Colonic mucosa (tissue), 4 donors: ENCODE measurements at places on chromosomes 4 and X. TPM values are rescaled to one million over a fixed set of nuclear protein-coding genes. Genes with fewer than 3 reads are reported as not detected.
A peak's percentile ranks its signal among the peaks of the same experiment; 100 is the strongest.

DNA sequence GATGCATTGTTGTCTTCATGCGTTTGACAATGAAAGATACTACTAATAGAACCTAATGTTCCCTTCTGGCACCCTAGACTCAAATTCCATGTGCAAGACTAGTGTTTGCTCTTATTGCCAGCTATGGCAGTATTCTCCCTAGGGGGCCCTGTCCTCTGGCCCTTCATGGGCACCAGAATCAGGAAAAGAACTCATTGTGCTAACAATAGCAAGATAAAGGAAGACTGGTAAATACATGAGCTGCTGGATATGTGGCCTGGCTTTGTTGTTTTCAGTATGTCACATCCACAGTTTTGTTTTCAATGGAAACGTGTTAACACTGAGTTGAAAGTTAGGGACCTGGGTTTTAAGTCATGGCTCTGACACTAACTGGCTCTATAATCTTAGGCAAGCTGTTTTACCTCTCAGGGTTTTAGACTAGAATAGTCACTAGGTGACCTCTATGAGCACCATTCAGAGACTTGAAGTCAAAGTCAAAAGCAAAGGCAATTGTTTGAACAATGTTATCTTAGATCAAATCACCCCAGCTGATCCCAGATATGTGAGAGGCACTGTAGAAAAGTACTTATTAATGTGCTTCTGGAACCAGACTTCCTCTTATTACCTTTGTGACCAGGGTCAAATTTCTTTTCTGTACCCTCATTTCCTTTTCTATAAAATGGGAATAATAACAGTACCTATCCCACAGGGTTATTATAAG is 253.7 kb upstream of the DIAPH2 start:
- no peak overlapping the region for H3K4me3 ChIP-seq
- H3K27me3 ChIP-seq = no peaks in the 10 kb centered on the region
- H3K27ac ChIP-seq = no peak overlapping the region
- no peaks in the 10 kb centered on the region for H3K36me3 ChIP-seq
- H3K4me1 ChIP-seq = no peaks in the 10 kb centered on the region

DNA sequence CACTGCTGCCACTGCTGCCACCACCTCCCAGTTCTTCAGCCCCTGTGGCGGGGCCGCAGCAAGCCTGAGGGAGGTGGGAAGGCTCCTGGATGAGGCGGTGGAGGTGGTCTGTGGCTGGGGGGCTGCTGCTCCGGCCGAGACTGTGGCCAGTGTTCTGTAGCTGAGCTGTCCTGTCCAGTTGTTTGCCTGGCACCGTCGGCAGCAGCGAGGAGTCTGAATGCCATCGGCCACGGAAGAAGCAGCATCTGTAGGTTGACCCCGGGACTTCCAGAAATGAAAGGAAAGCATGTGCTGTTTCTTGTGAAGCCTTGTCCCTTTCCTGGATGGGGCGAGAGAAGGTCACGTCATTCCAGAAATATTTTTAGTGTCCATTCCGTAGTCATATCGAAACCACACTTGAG is 3.3 kb downstream of the C4orf54 start:
- H3K27ac ChIP-seq = no peak overlapping the region
- H3K27me3 ChIP-seq = no peaks in the 10 kb centered on the region
- no peaks in the 10 kb centered on the region for H3K36me3 ChIP-seq

Gene UGT8
- 42.8 TPM for total RNA-seq

Gene NHS
- 4.3 TPM for total RNA-seq

DNA sequence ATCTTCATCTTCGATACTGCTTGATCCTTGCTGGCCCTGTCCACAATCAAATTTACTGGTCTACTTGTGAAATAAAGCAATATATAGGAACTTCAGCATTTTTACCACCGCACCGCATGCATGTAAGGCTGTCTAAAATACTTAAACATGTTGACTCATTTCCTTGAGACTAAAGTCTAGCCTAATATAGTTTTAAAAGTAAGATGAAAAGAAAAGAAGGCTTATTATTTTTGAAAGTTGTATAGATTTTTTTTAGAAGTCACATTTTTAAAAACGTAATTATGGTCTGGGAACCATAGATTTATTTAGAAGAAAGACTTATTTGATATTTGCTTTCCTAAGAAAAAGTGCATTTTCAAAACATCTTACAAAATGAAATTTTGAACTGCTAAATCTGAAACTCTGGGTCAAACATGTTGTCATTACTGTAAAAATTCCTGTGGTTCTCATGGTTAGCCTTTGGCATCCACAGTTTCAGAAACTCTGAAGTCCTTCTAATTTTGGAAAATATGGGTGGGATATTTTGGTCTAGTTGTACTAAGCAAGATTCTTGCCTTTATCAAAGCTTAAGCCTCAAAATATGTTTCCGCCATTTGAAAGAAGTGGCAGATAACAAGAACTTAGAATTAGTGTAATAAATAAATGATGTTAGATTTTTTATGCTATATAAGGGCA is 423.5 kb upstream of the CTSO start:
- no peak overlapping the region for H3K4me3 ChIP-seq
- no peaks in the 10 kb centered on the region for H3K27me3 ChIP-seq
- H3K36me3 ChIP-seq = no peaks in the 10 kb centered on the region
- H3K27ac ChIP-seq = no peak overlapping the region
- H3K4me1 ChIP-seq = no peaks in the 10 kb centered on the region
- DNase-seq = no peak

Gene COL25A1
- total RNA-seq = 0.29 TPM

- no peaks in the 10 kb centered on the region for H3K36me3 ChIP-seq
- no peaks in the 10 kb centered on the region for H3K4me1 ChIP-seq
- H3K27ac ChIP-seq = no peak overlapping the region
- no peak for DNase-seq
Measured at GRCh38 chr4:176359590-176359989, 39.8 kb downstream of the SPCS3 start.

Gene NALF2
- 0.66 TPM for total RNA-seq

Gene UCHL1
- total RNA-seq = 3.4 TPM

- no peaks in the 10 kb centered on the region for H3K36me3 ChIP-seq
- H3K27me3 ChIP-seq = no peaks in the 10 kb centered on the region
- no peak for DNase-seq
- H3K4me3 ChIP-seq = no peak overlapping the region
Measured at GRCh38 chrX:97524997-97525396, 641.3 kb downstream of the RPA4 start.

Gene RENBP
- 5.0 TPM for total RNA-seq

- peak; percentile 36 for DNase-seq
- no peaks in the 10 kb centered on the region for H3K4me1 ChIP-seq
- H3K27ac ChIP-seq = no peak overlapping the region
- no peak overlapping the region for H3K4me3 ChIP-seq
Measured at GRCh38 chr4:86043755-86044592, 315.9 kb downstream of the MAPK10 start.

Gene CDKL2
- total RNA-seq = 1.1 TPM

Gene CFAP99
- total RNA-seq = 0.49 TPM

DNA sequence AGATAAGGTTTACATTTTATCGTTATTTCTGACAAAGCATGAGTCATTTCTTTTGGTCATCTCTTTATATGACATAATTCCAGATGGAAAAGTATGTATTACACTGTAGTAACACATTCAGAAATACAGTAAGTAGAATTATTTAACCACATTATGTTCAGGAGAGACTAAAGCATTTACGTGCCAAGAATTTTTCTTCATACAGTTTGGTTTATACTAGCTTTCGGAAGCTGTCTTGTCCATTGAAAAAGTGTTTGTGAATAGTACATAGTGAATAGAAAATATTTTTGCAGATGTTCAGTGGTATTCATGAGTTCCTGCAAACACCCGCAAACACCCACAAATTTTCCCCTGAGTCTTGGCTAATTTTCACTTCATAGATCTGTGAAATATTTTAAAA is 1033.0 kb upstream of the INTU start:
- H3K4me3 ChIP-seq = no peak overlapping the region
- no peaks in the 10 kb centered on the region for H3K4me1 ChIP-seq
- no peak for DNase-seq
- no peaks in the 10 kb centered on the region for H3K27me3 ChIP-seq
- H3K27ac ChIP-seq = no peak overlapping the region

GRCh38 chrX:7647831-7648230 is 195.1 kb upstream of the VCX start:
- H3K4me3 ChIP-seq = no peak overlapping the region
- H3K27ac ChIP-seq = no peak overlapping the region
- no peaks in the 10 kb centered on the region for H3K4me1 ChIP-seq

DNA sequence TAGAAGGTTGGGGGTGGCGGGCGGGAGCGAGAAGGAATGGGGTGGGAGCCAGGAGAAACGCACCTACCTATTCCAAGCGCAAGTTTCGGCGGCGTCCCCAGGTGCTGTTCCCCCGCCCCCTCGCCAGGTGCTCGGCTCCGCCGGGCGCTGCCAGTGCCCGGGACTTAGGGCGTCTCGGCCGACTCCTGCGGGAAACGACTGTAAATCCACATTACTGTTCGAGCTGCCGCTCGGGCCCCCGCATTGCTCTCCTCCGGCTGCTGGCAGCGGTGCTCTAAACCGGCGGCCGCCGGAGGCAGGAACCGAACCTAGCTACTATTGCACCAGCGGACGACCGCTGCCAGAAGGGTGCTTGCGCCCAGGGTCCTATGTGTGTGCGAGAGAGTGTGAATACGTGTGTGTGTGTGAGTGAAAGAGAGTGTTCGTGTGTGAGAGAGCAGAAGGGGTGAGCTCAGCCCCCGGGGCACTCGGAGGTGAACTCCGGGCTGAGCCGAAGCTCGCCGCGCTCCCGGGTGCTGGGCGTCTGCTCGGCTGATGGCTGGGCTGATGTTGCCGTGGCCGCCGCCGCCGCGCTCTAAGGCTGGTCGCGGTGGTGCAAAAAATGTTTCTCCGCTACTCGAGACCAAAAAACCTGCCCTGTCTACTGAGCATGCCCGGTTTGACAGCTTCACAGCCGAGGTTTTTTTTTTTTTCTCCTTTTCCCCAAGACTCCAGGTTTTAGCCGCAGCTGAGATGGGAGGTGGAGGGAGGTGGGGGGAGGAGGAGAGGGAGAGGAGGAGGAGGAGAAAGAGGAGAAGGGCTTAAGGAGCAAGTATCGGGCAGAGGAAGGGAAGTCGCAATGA is 115.7 kb upstream of the TEX13C start:
- DNase-seq = no peak
- H3K4me1 ChIP-seq = no peaks in the 10 kb centered on the region
- no peaks in the 10 kb centered on the region for H3K36me3 ChIP-seq
- H3K4me3 ChIP-seq = peak overlapping the region; percentile 8
- peaks cover 5% of the 10 kb centered on the region for H3K27me3 ChIP-seq
